ENCODE measurements at places on chromosomes 5 and 9.

- no peak for DNase-seq
These were observed 8.4 kb upstream of the PHYHD1 start for GRCh38 chr9:128912270-128912853.

- DNase-seq, result no peak
These were observed 5.7 kb upstream of the DOCK2 start for GRCh38 chr5:169631360-169631759.

DNA sequence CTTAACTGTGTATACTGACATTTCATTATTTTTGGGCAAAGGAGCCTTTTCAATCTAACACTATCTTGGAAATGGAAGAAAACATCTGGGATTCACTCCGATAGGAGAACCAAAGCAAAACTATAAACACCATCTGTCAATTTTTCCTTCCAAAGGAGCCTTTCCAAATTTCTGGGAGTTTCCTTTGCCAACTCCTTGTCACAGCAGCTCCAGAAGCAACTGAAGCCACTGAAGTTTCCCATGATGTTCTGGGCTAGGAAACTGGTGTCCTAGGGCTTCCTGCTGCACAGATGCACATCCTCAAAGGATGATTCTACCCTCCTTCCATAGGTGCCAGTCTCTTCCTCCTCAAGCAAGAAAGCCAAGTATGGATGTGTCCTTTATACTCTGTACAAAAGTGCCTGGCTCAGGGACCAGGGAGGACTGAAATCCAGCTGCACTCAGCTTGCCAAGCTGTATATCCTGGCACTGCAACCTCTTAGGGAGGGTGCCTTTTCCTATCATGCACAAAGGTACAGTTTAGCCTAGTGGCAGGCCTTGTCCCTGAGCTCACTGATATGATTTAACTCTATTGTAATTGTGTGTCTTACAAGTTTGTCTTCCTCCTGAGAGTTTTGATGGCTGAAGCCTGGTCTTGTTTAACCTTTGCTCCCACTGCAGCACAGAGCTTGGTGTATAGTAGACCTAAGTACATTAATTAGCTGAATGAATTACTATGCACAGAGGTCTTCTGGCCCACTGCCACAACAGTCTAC lies 8.4 kb upstream of the UBAP1 start:
- no peak for DNase-seq

DNA sequence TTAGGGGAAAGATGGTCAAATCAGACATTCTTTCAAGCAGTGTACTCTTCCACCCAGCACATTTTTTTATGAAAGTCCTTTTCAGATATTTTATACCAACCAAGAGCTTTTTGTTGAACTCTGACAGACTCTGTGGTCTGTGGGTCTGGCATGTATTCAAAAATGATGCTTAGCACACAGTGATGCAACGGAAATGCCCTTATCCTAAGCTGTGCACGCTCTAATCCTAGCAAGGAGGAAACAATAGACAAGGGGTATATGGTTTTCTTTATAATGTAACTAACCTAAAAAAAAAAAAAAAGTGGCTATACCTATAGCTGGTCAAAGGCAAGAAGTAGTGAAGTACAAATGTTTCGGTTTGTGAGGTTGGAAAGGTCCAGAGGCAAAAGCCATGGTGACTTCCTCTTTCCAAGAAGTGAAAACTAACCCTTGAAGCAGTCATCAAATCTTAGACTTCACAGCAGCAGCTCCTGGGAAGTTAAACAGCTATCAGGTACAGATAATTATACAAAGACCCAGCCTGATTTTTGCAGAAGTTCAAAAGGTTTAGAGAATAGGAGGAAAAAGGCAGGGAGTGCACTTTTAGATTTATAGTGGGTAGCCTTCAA lies 82.5 kb downstream of the SEMA6A start:
- no peak for DNase-seq

DNA sequence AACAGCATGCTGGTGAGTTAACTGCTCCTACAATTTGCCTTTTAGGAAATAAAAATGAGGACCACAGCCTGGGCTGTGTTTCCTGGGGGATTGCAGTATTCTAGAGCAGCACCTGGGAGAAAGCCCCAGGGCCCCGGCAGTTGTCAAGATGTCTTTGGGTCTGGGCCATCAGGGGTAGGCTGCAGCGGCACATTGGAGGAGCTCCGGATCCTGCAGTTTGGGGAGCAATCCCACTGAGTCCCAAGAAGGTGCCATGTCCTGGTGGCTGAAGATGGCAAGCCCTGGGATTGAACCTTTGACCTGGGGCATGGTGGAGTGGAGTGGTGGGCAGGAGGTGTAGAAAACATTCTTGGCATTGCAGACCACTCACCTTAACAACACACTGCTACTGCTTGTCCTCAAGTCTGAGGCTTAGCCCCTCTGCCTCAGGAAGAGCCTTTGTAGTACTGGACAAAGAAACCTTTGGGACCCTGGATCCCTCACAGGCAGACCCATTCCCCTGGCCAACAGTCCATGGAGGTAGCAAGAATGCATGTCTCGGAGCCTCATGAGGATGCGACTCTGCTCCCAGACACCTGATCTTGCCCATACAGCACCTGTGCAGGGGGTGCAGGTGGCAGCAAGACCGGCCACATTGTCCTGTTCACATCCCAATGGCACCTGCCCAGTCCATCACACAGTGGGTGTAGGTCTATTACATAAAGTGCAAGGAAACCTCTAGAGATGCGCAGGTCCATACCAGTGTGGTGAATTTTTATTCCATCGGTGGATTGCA lies 159.1 kb upstream of the IRX2 start:
- DNase-seq, result no peak

DNA sequence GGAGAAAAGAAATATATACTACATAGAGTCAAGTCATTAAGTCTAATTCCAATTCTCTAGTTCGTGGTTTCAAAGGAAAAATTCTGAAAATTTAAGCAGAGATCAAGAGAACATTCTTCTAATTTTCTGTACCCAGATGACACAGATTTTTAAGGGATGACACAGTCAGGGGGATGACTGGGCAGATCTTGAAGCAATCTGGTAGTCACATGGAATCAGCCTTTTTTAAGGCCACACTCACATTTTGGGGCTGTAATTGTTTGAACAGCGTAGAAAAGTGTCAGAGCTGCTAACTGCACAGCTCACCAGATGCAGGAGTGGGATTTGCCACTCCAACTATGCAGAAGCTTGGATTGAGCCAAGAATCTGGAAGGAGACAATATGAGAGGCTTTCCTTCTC lies 20.4 kb downstream of the PDE4D start:
- no peak for DNase-seq

DNA sequence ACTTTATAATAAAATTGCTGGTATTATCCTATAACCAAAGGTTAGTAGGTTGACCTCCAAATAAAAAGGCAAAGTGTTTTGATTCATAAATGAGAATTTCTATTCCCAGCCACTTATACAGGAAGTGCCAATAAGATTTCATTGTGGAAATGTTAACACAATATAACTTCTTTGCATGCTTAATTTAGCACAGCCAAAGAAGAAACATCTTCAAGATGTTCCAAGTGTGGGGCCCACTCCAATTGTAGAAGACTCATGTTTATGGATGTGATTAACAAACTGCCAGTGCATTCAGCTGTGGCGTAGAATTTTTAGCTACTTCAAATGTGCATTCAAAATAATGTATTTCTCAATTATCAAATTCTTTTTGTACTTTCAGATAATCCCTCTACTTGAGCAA lies 402.3 kb downstream of the DEPDC1B start:
- DNase-seq, result no peak

DNA sequence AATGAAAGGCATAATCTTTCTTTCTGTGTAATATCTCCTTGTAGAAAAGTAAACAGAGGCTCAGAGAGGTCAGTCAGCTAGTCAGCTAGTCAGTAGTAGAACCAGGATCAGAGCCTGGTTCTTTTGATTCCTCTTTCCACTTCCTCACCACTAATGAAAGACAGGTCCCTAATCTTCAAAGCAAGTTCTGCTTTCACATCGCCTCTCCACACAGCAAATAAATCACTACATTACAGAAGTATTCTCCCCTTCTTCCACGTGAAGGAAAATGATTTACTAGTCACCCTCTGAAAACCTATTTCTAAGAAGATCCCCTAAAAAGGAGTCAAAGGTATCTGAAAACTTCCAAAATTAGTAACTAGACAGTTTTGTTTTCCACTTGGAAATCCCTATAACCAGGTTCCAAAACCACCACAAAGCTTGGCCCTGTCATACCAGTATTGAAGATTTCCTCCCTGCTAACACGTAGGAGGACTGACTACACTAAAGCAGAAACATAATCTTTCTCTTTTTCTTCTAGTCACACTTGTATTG lies 140.5 kb upstream of the TARS1 start:
- no peak for DNase-seq

DNA sequence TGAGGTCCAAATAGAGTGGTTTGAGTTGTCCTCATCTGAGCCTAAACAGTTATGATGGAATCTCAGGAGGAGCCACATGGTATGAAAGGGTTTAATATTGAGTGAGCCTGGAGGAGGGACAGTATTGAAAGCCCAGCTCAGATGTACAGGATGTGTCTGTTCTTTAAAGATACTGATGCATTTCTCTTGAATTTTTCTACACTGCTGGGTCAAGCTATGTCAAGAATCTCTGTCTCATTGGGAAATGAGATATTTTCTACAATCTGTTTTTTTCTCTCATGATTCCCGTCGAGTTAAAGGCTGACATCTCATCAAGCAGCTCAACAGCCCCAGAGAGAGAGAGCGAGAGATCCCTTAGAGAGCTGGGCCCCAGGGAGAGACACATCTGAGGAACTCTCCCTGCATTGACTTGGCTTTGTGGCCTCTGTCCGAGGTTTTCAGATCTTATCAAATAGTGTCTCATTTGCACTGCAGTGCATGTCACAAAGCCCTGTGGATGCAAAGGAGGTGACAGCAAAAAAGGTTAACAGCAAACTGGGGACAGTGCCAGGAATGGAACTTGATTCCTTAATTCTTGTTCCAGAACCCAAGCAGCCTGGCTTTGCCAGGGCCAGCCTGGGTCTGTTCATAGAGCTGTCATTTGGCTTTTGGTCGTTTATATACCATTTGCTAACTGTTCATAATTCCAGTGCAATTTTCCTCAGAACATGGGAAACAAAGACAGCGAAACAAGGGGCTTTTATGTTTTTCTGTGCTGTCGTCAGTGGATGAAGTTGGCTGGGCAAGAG lies 19.0 kb upstream of the ACTBL2 start:
- no peak for DNase-seq

GRCh38 chr9:125988479-125989050 lies 241.4 kb downstream of the PBX3 start:
- DNase-seq, result no peak

DNA sequence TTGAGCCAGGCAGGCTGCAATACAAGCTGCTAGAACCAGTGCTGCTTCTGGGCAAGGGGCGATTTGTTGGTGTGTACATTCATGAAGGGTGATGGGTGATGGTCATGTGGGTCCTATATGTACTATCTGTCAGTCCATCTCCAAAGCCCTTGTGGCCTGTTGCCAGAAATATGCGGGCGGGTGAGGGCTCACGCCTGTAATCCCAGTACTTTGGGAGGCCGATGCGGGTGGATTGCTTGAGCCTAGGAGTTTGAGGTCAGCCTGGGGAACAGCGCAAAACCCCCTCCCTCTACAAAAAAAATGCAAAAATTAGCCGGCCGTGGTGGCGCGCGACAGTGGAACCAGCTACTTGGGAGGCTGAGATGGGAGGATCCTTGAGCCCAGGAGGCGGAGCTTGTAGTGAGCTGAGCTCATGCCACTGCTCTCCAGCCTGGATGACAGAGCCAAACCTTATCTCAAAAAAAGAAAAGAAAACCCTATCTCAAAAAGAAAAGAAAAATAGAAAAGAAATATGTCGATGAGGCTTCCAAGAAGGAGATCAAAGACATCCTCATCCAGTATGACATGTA lies 45.0 kb upstream of the KLF4 start:
- DNase-seq, result no peak

DNA sequence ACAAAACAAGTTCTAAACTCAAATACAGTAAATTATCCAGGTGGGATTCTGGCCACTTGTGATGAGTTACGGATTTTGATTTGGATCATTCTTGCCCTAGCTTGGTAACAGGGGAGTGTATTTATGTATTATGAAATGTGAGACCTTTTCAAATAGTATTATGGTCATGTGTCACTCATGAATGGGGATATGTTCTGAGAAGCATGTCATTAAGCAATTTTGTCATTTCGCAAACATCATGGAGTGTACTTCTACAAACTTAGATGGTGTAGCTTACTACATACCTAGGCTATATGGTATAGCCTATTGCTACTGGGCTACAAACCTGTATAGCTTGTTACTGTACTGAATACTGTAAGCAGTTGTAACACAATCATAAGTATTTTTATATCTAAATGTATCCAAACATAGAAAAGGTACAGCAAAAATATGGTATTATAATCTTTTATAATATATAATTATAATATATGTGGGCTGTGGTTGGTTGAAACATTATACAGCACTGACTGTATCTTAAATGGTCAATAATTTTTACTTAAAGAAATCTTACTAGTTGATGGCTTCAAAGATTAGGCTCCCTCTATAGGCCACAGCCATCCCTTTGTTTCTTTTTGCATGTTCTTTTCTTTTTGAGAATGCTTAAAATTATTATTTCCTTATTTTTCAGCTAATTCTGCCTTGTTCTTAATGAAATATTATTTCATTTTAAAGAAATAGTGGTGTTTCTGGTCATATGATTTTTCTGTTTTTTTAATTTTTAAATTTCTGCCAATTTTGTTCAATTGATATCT lies 128.4 kb downstream of the MAST4 start:
- no peak for DNase-seq

- DNase-seq, result no peak
These were observed 600.4 kb downstream of the EBF1 start for GRCh38 chr5:158499075-158499891.

GRCh38 chr9:86829496-86830046 lies 117.7 kb downstream of the GAS1 start:
- DNase-seq, result no peak

GRCh38 chr9:1319436-1319835 lies 269.3 kb downstream of the DMRT2 start:
- no peak for DNase-seq

DNA sequence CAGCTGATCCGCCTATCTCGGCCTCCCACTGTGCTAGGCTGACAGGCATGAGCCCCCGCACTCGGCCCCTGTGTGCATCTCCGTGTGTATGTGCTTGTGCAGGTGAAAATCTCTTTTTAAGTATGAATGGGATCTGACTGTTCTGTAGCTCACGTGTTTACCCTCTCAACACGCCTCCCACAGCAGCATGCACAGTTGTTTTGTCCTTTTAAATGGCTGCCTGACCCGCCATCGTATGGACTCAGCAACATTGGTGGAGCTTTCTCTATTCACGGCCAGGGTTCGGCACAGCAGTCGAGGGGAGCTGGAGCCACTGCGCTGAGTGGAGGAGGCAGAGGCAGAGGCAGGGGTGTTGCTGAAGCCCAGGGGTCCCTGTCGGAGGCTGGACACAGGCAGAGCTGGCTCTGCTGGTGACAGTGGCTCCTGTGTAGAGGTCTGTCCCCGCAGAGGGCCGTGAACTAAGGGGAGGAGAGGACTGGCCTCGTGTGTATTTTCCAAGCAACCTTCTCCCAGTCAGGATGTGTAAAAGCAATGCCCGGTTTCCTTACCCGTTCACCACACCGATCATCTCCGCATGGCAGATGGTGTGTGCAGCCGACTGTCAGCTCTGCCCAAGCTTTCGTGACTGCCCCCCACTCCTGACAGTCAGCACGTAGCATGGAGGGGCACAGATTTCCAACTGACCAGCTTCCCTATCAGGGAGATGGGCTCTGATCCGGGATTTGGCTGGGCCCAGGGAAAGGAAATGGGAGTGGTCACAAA lies 37.3 kb downstream of the MRPL36 start:
- no peak for DNase-seq
